ENCODE measurements at places on chromosomes 6 and 20. TPM values are rescaled to one million over a fixed set of nuclear protein-coding genes. Genes with fewer than 3 reads are reported as not detected.

TOMM6 gene
- total RNA-seq, result 60.1 TPM

WFDC10B gene
- 0.32 TPM for total RNA-seq

ISM1 gene
- 3.4 TPM for total RNA-seq

RNF5 gene
- 24.7 TPM for total RNA-seq

SLC22A16 gene
- total RNA-seq, result not detected

TINAG gene
- total RNA-seq, result not detected

ECT2L gene
- not detected for total RNA-seq

Data from hair follicle dermal papilla cell (primary cell).